ENCODE measurements at places on chromosomes 11 and 22.
A peak's percentile ranks its signal among the peaks of the same experiment; 100 is the strongest.

DNA sequence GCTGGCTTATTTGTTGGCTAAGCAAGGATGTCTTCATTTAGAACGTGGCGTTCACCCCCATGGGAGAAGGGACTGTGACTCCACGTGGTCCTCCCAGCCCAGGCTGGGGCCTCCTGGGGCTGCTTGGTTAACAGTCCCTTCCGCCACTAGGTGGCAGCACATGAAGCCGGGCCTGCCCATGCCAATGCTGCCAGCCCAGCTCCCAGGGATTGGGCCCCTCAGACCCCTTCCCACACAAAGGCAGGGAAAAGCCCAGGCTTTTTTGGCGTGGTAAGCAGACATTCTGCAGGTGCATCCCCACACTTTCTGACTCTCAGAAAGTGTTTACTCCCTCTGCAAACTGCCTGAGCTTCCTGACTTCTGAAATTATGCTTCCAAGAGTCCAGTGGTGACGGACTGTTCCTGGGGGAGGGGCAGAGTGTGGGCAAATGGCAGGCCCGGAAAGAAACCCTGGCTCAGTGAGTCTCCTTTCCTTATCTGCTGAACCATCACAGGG, 3.1 kb downstream of the CBX6 start:
- DNase-seq: peak; percentile 19

DNA sequence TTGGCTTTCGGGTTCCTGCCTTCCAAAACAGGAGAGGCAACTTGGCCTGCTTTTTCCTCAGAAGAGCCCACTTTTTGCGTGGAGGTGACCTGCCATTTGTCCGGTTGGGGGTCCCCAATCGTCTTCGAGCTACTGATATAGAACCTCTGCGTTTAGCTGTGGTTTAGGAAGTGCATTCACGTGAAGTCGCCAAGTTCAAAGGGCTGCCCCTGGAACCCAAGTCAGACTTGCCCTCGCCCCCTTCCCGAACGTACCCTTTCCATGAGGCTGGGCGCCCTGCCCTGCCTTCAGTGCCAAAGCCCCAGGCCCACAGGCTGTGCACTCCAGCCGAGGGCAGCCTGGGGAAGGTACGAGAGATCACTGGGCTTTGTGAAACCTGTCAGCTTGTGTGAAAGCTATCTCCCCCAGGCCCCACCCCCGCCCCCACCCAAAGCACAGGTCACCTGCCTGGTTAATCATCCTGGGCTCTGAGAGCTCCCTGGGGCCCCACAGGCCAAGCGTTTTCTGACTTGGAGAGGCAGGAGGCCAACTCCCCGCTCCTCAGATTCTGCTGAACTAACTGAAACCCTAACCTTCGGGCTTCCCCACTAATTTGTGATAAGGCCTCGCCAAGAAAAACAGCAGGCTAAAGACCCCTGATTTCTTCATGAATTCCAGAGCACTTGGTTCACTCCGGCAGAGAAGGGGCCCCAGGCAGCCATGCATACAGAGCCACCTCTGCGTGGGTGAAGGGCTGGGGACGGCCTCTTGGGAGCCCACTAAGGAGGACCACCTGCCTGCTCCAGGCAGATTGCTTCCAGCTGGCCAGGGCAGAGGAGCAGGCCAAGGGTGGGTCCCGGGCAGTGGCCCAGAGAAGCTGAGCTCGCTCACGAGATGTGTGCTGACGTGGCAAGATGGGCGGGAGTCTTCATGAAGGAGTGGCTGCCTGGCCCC, 25.8 kb upstream of the KCNQ1OT1 start:
- DNase-seq: no peak

- no peak for DNase-seq
These were observed 109.3 kb downstream of the LRRC32 start for GRCh38 chr11:76561245-76561644.

GRCh38 chr11:45733176-45733575, 67.8 kb upstream of the CHST1 start:
- DNase-seq: no peak

DNA sequence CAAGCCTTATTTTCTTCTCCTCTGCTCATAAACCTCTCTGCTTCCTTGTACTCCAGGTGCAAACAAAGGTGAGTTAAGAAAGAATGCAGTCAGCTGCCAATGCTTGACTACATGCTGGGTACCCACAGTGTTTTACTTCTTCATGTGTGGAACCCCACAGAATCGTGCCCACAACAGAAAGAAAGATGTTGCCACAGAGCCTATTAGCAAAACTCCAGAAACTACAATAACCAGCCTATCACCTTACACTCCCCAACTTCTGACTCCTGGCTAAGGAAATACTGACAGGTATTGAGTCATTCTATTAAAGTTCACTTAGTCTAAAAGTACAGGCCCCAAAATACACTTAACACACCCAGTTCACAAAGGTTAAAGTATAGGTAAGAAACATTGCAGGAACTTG, 56.9 kb upstream of the CCDC89 start:
- no peak for DNase-seq

DNA sequence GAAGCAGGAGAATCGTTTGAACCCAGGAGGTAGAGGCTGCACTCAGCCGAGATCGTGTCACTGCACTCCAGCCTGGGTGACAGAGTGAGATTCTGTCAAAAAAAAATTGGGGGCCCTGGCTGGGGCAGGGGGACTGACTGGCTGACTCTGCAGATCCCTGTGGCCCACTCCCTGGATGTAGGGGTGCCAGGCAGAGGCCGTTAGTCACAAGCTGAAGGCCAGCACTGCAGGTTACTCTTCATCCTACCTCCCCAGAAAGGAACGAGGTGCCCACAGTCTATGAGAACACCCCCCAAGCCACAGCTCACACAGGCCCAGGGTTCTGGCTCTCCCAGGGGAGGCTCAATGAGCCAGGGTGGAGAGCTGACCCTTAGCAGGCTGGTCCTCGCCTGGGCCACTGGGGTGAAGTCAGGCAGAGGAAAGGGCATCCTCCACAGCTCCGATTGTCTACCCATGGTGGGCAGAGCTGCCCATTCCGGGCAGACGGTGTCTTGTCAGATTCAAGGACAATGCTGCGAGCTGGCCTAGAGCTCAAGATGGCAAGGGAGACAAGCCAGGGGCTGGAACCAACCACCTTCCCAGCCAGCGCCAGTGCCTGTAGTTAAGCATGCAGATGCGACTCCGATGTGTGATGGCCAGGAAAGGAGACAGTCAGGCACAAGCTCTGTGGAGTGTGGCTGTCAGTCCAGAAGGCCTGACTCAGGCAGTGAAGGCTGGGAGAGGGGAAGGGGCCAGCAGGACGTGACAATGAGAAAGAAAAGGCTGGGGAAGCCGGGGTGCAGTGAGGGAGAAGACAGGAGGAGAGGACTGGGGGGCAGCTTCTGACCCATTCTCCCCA, 12.4 kb downstream of the C11orf24 start:
- no peak for DNase-seq

DNA sequence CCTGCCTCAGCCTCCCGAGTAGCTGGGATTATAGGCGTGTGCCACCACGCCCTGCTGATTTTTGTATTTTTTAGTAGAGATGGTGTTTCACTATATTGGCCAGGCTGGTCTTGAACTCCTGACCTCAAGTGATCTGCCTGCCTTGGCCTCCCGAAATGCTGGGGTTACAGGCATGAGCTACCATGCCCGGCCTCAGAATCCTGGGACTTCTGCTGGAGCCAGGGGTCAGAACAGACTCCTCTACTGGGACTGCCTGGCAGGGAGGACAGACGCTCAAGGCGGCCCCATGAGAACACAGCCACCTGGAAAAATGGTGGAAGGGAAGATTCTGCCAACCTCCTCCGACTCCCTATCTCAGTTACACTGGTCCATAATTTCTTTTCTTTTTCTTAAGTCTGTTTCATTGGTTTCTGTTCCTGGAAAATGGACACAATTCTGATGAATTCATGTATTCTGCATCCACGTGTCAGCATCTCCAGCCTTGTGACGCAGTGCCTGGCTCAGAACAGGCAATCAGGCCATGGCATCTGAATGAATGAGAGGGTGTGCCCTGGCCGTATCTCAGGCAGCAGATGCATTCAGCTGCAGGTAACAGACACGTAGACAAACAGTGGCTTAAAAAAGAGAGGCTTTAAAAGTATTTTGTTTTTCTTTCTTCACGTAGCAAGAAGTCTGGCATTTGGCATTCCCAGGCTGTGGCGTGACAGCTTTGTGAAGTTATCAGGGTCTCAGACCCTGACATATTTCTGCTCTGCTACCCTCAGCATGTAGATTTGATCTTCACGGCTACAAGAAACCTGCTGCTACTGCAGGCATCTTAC, 4.8 kb downstream of the SMIM38 start:
- no peak for DNase-seq

DNA sequence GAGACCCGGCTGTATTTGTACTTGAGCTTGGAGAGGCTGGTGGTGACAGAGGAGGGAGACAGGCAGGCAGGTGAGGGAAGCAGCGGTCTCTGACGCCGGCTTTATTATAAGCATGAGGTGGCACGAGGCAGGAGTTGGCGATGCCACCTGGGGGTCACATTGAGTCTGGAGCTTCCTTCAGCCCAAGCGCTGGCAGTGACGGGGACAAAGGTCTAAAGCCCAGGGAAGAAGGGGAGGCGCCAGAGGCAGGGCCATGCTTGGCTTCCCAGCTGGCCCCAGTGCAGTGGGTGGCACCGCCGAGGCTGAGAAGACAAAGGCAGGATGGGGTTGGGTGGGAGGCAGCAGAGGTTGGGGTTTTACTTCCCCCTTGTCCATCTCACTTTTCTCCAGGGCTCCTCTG, 4.5 kb downstream of the FXYD2 start:
- no peak for DNase-seq

GRCh38 chr11:9179141-9179540, 86.0 kb downstream of the DENND5A start:
- DNase-seq: no peak

DNA sequence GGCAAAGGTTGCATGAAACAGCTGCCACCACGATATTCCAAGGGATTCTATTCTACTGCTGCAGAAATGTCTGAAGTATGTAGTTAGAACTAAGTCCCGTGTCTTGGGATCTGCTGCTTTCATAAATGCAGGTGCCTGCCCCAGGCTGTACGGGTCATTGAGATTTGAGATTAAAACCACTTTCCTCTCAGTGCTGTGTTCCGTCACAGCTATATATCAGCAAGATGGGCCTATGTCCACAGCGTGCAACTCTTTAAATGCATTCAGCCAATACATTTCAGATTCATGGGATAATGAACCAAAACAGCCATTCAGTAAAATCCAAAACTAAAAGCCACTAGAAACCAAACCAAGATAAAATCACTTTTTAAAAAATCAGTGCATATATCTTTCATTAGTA, 107.3 kb upstream of the LUZP2 start:
- no peak for DNase-seq

DNA sequence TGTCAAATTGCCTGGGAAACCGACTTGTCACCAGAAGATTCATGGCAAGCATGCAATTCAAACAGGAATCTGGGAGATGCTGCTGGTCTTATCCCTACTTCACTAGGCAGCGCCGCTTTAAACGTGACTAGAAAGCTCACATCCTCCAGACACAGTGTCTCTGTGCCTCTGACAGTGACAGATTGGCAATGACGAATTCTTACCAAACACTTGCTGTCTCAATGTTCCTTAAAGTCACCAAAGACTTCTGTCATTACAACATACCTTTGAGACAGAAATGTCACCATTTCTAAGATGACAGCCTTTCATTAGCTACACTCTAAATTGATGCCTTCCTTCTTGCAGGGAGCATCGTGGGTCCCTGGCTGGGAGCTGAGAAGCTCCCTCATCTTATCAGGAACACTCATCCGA, 197.8 kb downstream of the CWF19L2 start:
- no peak for DNase-seq

DNA sequence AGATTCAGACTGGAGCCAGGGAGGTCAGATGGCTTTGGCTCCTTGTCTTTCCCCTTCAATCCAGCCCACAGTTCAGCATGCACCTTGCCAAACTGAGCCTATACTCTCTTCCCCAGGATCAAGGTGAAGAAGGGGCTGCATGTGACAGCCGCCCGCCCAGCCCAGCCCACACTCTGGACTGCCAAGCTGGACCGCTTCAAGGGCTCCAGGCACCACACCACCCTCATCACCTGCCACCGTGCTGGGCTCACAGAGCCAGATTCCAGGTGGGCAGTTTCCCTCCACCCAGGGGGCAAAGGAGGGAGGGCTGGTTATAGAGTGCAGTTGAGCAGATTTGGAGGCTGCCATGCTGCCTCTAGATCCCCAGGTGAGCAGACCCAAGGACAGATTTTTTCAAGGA, 6.1 kb downstream of the TMEM132A start:
- no peak for DNase-seq

DNA sequence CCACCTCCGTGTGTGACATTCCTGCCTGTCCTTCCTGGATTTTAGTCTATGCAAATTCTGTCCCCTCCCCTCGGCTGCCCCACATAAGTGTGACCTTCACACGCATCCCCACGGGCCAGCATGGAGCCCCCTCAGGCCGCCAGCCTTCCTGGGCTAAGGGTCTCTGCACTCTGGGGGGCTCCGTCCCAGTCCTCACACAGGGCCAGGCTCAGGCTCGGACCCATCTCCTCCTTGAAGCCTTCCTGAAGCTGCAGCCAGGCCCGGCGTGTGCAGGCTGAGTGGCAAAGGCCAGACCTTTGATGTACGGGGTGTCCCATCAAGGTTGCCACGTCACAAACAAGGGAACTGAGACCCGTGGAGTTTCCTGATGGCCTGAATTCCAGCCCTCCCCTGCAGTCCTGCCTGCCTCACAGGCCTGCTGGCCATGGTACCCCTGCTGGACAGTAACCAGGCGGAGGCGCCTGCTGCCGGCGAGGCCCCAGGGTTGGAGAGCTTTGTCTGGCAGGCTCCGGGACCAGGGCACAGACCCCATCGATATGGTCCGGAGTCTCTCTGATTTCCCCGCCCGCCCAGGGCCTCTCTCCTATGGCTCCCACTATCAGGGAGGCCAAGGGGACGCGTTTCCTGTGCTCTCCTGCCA, 791.7 kb downstream of the BRD1 start:
- no peak for DNase-seq

DNA sequence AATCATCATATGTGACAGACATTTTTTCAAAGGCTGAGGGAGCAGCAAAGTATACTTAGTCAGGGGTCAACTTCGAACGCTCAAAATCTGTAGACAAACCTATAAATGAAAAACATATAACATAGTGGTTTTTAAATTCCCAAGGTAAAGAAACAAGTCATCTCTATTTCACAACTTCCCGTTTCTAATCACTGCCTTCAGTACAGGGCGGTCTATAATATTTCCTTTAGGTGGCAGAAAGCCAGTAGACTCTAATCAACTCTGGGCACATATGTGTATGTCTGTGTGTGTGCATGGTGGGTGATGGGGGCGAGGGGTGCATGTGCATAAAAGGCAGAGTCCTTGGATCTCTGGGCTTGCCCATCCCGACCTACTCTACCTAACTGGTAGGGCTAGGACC, 55.0 kb upstream of the ARFGAP3 start:
- no peak for DNase-seq

GRCh38 chr11:63369165-63369970, at the start of gene SLC22A9:
Gene SLC22A9, plus strand, starts transcription at chr11:63369785. Its CDS starts 272 bp downstream, at chr11:63370057.
- no peak for DNase-seq
